Renal cortex interstitium (tissue), 15 donors: ENCODE measurements at places on chromosomes 16 and 17.

DNA sequence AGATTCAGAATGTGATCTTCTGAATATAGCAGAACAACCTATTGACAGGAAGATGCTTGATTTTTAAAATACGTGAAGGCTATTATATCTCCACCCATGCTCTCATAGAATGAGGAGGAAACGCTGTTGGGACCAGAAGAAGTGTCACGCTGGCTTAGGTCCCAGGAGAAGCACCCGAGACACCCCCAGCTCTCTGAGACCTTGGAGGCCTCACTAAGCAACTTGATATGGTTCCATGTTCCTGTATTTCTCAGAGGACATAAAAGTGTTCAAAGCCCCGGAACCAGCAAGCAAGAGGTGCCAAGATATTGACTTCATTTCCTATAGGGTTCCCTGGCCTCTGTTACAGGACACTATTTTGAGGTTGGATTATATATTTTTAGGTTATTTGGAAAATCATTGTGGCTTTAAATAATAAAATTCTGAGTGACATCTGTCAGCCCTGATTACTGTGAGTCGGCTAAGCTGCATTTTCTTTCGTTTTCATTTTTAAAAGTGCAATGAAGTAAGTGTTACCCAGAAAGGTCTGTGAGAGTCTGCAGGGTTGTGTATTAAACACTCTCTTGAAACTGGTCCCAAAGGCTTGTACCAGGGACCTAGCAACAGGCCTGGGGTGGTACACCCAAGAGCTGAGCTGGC, 400.0 kb downstream of the SOX9 start:
- DNase-seq = no peak

DNA sequence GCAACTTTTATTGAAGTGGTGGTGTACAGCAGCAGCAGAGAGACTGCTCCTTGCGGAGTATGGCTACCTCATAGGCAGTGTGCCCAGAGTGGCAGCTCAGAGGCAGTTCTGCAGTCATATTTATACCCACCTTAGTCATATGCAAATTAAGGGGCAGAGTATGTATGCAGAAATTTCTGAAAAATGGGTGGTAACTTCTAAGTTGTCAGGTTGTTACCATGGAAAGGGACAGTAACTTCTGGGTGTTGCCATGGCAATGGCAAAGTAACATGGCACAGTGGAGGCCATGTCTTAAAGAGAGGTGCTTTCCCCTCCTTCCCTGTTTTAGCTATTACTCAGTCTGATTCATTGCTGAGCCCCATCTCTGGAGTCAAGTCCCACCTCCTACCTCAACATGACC, 53.4 kb downstream of the MEOX1 start:
- no peak for DNase-seq

DNA sequence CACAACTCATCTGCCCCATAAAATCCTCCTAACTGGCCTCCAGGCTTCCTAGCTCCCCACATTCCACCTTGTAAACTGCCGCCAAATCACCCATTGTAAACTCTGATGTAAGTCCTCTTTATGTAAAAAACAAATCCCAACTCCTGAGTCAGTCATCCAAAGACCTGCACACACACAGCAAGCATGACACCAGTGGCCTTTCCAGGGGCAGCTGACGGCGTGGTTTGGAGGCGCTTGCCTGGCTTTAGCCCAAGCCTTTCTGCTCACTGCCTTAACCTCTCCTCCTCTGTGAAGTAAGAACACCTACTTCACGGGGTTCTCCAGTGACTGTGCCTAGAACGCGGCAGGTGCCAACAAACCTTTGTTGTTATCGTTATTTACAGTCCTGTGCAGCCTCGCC, 14.0 kb downstream of the UBE2O start:
- DNase-seq = no peak

- DNase-seq = peak; percentile 54
Observed at GRCh38 chr16:66250686-66251431, 115.6 kb upstream of the CDH5 start.

GRCh38 chr17:44408786-44409185, 19.3 kb upstream of the ITGA2B start:
- DNase-seq = no peak

- DNase-seq = no peak
Observed at GRCh38 chr17:78747488-78747887, 34.6 kb downstream of the CYTH1 start.

GRCh38 chr16:87412371-87412995, 20.3 kb downstream of the MAP1LC3B start:
- no peak for DNase-seq

GRCh38 chr17:48717367-48718226, 4.7 kb downstream of the PRAC1 start:
- DNase-seq = no peak

- no peak for DNase-seq
Observed at GRCh38 chr17:37458805-37459204, 30.9 kb upstream of the DUSP14 start.

DNA sequence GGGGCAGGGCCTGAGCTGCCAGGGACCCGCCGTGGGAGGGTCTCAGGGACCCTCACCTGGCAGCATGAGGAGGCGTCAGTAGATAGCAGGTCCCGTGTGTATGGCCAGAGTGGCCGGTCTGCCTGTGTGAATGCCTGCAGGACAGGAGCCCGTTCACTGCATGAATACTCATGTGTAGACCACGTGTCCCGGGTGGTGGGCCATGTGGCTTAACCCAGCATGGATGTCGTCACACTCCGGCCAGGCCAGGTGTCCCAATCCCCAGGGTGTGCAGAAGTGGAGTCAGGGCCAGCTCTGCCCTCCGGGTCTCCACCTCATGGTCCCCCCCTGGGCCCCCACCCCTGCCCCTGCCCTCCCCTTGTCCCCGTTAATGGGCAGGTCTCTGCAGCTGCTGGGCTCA, 53.7 kb downstream of the BAHCC1 start:
- DNase-seq = no peak
